ENCODE measurements at places on chromosomes 1 and 21.
A peak's percentile ranks its signal among the peaks of the same experiment; 100 is the strongest.

- no peak for DNase-seq
Measured at GRCh38 chr1:17862121-17862520, 107.0 kb downstream of the ACTL8 start.

GRCh38 chr1:166020210-166020609 lies 146.6 kb downstream of the FAM78B start:
- DNase-seq: no peak

GRCh38 chr21:34640858-34641257 lies 25.9 kb upstream of the RCAN1 start:
- DNase-seq: peak; percentile 49

- DNase-seq: no peak
Measured at GRCh38 chr1:157429601-157430240, 122.6 kb downstream of the FCRL5 start.

DNA sequence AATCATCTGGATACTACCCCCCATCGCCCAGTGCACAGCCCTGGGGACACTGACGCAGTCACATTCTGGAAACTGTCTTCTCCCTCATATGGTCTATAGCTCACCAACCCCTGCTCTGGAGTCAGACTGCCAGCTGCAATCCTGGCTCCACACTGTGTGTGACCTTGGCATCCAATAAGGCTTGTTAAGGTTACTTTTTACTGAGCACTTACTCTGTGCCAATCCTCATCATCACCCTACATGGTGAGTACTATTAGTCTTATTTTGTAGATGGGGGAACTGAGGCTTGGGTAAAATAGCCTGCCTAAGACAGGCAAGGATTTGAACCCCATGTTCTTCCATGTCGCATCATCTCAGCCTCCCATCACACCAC lies 34.9 kb downstream of the AHDC1 start:
- no peak for DNase-seq

DNA sequence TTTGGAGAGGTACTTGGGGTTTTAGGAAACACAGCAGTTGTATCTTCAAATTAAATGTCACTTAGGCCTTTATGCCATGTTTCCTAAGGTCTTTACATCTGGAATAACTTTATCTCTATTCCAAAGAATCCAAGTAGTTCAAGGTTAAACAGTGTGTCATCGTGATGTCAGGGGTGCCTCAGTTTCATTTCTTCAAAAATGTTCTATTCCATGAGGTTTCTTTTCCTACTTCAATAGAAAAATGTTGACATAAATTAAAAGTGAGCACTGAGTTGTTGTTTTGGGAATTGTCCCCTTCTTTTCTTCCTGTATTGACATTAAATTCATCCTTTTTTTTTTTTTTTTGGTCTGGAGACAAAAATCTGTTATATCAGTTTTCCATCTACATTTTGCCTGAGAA lies 160.6 kb upstream of the C21orf91 start:
- DNase-seq: peak; percentile 57

- no peak for DNase-seq
Measured at GRCh38 chr1:224637936-224638335, 21.8 kb downstream of the CNIH3 start.

DNA sequence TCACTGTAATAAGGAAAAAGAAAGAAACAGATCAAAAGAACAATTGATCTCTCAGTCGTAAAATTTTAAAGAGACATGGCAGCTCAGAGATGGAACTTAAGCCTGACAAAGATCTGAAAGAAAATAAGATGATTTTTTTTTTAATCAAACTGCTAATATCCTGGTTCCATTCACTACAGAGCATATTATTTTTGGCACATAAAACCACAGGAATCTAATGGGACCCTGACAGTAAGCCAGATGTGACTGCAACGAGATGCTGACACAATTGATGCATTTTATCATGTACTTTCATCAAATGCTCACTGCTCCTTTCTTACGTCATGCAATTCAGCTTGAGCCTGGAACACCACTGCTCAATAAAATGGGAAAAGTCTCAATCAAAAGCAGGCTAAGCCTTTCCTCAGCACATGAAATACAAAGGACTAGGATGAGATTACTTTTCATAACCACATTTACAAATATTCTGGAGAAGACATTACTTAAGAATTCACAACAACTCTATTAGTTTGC lies 16.6 kb downstream of the GPATCH2 start:
- no peak for DNase-seq

DNA sequence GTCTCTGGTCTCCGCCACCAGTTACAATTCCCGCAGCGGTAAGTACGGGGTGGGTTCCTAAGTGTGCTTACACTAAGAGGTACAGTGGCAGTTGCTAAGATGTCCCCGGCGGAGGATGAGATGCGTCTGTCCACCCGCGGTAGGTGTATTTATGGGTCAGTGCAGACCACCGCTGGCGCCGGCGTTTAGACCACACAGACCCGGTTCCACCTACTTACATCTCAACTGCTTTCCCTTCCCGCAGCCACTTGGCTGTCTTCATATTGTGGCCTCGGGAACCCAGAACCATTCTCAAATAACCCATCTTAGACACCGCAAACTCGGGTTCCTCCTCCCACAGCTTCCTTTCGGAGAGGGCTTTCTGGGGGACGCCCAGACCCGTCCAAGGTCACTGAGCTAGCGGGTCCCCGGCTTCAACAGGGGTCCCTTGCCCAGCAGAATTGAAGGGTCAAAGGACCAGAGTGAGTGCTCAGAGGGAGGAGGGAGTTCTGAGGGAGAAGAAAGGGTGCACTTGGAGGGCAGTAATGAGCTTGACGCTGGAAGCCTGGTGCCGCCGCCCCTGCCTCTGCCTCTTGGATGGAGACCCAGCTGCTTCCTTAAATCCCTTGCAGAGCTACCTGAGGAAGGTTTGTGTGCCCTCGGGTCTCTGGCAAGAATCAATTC lies 8.6 kb downstream of the NR5A2 start:
- no peak for DNase-seq

- DNase-seq: peak; percentile 61
Measured at GRCh38 chr1:184080309-184080708, 28.8 kb downstream of the TSEN15 start.

DNA sequence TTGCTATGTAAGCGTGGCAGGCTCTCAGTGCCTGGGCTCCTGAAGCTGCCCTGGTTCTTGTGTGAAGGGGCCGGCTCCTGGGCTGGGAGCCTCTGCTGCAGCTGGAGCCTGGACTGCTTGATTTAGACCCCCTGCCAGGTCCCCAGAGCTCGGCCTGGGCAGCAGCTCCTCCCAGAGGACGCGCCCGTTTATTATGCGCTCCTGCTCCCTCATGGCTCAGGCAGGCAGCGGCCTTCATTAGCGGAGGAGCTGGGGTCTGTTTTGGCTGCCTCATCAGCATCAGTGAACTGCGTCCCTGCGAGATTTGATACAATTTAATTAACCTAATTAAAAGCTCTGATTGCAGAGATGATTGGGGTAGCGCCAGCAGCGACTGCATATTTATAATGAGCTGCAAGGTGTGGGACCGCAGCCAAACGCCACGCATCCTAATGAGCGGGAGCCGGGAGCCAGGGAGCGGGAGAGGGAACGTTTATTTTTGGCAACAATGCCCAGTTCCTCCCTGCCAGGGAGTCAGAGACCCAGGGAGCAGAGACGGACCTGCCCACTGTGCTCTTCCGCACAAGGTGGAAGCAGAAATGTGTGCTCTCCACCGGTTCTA lies 16.6 kb downstream of the UTP11 start:
- DNase-seq: no peak

DNA sequence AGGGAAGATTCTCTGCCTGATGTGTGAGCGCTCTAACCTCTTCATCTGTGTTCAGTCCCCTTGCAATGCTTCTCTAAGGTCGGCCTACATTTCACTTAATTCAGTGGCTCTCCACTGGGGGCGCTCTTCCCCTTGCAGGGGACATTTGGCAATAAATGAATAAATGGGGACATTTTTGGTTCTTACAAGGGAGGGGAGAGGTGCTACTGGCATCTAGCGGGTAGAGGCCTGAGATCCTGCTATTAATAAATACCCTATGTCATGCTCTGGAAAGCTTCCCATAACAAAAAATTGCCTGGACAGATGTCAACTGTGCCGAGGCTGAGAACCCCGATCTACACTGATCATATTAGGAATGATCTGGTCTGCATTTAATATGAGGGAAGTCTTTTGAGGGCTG lies 25.9 kb upstream of the DNAJC11 start:
- peak; percentile 20 for DNase-seq

DNA sequence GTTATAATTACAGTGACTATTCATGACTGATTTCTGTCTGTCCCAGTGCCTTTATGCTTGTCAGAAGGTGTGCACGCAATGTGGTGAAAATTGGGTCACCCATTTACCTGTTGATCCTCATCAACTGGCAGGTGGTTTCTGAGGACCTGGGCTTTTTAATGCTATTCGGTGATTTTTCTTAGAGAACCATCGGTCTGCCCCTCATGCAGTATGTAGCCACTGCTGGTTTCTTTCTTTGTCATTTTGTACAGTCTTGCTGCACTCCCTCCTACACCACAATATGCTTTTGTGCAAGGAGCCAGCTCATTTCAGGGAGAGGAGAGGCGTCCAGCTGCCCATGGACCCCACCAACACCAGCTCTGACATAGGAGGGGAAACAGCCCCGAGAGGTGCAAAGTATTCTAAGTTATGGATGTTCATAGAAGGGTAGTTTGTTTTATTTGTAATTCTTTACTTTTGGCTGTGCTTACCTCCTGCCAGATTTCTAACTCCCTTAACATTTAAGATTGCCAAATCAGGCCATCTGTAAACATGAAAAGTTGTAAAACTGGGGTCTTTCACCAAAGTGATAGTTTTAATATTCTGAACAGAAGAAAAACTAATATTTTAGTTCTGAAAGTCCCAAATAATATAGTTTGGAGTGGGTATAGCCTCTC lies 325.3 kb downstream of the PTBP2 start:
- no peak for DNase-seq

DNA sequence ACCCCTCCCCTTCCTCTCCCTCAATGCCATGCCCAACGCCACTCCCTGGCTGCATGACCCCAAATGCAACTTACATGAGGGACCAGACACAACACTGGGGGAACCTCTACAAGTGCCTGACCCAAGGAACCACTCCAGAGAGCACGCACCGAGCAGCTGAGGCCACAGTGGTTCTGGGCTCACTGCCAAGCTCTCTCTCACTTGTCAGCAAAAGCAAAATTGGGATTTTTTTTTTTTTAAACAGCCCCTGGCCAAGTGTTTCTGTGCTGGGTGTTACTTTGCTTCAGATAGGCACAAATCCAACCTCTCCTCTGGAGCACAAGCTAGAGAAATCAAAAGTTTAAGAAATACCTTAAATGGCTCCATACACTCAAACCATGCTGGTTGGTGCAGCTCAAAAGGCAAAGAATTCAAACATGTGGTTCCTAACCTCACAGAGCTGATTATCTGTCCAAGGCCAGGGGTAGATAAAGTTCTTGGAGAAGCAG lies 363.0 kb downstream of the SETD4 start:
- DNase-seq: peak; percentile 66

DNA sequence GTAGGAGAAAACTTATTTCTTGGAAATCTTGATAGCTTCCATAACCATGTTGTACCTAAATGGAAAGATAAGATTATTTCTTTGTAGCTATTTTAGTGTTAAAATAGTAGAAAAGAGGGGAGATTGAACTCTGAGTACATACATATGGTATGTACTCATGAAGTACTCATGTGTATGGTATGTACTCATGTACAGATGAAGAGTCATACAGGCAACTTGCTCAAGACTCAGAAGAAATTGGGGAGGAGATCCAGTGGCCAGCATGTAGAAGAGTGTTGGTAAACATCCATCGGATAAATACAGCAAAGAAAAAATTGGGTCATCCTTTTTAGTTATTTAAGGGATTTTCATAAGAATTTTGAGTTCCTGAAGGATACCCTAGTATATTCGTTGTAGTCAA lies 29.0 kb downstream of the MDM4 start:
- DNase-seq: no peak

GRCh38 chr1:65059930-65060538 lies 88.0 kb upstream of the AK4 start:
- peak; percentile 35 for DNase-seq

- no peak for DNase-seq
Measured at GRCh38 chr1:7707527-7707926, 63.6 kb upstream of the VAMP3 start.

DNA sequence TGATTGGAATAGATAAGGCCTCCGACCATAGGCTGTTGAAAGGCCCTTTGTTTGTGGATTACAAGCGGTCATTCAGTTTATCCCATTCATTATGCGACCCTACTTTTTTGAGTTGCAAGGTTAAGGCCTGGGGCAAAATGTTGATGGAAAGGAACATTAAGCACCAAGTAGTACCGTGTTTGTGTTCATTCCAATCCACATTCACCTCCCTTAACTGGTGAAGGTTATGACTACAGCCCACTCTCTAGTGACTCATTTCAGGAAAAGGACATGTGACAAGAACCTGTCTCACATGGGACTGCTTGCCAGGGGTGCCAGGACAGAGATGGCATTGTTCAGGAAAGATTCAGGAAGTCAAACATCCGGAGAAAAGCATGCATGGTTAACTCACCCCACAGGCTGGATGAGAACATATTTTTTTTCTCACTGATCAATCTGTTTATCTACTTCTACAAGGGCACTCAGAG lies 81.6 kb downstream of the CD58 start:
- DNase-seq: no peak

- DNase-seq: no peak
Measured at GRCh38 chr1:6982860-6983259, 197.6 kb downstream of the CAMTA1 start.

- DNase-seq: no peak
Measured at GRCh38 chr21:45224189-45224938, 63.3 kb downstream of the POFUT2 start.

- DNase-seq: peak; percentile 10
Measured at GRCh38 chr21:30271611-30272010, 11.1 kb downstream of the KRTAP24-1 start.

DNA sequence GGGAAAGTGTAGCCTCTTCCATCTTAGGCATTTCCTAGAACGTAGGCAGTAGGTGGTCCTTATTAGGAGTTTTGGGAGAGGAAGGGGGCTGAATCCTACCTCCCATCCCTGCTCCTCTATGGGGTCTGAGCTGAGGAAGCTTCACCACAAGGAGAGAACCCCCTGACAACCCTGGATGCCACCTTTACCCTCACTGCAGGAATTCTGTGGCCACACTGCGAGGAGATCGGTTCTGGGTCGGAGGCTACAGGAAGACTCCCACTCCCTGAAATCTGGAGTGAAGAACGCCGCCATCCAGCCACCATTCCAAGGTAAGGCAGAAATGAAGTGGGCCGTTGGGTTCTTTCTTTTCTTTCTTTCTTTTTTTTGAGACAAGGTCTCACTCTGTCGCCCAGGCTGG lies 1.5 kb downstream of the MX1 start:
- DNase-seq: no peak
